Naive B cell (primary cell): ENCODE measurements at places on chromosomes 2 and 18.

DNA sequence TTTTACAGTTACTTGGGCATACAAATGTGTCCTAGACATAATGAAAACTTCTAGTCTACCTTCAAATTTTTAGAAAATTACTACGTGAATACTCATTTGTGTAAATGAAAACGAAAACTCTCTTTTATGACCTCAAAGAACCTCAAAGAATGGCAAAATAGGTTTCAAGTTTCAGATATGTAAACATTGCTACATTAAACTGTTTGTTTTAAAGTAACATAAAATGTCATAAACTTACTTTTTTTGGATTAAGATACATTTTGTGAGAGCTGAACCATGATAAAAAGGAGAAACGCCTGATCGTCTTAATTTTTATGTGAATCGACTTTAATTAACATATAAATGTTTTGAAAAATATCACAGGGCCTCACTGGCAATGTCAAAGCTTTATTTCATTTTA is 91.4 kb downstream of the PPP1R1C start:
- DNase-seq = no peak

GRCh38 chr2:55137024-55137958 is 87.0 kb upstream of the RTN4 start:
- no peak for DNase-seq

DNA sequence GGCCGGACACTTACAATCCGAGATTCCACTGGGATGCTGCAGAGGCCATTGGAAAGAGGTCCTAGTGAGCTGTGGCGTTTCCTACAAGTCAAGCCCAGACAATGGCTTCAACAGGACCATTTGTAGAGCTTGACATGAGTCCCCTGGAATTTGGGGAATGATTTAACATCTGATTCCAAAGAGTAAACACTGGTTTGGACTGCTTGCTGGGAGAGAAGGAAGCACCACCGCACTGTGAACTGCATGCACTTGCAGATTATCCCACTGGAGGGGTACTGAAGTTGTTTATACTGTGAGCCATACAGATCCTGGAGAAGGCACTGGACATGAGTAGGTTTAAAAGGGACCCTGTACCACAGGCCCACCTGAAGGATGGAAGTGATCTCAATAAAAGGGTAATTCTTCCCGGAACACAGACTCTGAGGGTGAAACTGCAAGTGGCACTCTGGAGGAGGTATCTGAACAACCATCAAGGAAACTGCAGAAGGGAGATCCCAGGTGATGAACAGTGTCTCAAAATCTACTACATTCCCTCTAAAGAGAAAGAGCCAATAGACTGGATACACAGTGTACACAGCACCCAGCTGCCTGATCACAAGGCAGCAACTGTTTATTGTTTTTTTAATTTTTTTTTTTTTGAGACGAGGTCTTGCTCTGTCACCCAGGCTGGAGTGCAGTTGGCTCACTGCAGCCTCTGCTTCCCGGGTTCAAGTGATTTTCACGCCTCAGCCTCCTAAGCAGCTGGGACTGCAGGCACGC is 4.3 kb upstream of the RAB6C start:
- no peak for DNase-seq

DNA sequence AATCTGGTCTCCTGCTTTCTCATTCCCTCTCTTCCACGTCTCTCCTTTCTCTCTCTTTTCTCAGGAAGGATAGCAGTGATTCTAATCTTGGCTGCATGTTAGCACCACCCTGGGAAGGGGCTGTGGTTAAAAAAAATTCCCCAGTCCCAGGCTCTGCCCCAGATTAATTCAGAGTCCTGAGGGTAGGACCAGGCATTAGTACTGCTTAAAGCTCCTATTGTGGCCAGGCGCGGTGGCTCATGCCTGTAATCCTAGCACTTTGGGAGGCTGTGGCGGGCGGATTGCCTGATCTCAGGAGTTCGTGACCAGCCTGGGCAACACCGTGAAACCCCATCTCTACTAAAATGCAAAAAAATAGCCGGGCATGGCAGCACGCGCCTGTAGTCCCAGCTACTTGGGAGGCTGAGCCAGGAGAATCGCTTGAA is 35.4 kb upstream of the EML4 start:
- DNase-seq = no peak

DNA sequence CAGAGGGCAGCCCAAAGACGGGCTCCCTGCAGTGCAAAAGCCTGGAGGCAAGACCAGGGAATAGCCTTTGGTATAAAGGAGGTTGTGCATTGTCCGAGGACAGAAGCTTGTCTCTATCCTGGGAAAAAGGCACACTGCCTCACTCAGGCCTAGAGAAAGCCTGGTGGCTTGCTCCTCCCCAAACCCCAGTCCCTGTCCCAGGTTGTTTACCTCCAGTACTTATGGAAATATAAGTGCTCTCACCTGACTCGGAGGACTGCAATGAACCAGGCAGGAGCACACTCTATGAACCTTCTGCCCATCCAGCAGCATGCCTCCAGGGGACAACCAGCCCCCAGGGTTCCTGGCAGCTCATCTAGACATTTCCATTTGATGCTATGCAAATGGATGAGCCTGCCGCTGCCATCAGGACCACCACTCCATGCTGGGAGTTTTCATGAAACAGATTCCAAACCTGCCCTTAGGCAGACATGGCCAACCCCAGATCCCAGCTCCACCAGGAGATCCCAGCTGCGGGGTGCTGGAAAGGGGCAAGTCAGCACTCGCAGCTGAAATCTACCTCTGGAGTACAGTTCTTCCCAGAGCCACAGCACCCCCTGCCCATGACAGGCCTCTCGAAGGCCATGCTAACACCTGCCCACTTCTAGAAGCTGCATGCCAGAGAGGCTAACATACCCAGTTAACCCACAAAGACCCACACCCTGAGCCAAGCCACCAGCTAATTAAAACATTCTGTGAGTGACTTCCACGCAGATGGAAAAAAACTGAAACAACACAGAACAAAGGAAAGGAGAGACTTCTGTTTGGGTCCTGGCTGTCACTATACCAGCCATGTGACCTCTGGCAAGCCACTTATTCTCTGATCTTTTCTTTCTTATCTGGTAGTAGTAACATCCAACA is 101.7 kb downstream of the TTC32 start:
- no peak for DNase-seq

GRCh38 chr2:66929632-66930338 is 467.3 kb upstream of the ETAA1 start:
- DNase-seq = no peak

GRCh38 chr2:225493420-225494099 is 94.0 kb downstream of the NYAP2 start:
- DNase-seq = no peak

- DNase-seq = no peak
Observed at GRCh38 chr2:175918935-175919334, 83.1 kb downstream of the LNPK start.

- no peak for DNase-seq
Observed at GRCh38 chr2:116935097-116935814, 879.2 kb upstream of the DDX18 start.

- no peak for DNase-seq
Observed at GRCh38 chr18:36432880-36433555, 135.5 kb downstream of the FHOD3 start.

DNA sequence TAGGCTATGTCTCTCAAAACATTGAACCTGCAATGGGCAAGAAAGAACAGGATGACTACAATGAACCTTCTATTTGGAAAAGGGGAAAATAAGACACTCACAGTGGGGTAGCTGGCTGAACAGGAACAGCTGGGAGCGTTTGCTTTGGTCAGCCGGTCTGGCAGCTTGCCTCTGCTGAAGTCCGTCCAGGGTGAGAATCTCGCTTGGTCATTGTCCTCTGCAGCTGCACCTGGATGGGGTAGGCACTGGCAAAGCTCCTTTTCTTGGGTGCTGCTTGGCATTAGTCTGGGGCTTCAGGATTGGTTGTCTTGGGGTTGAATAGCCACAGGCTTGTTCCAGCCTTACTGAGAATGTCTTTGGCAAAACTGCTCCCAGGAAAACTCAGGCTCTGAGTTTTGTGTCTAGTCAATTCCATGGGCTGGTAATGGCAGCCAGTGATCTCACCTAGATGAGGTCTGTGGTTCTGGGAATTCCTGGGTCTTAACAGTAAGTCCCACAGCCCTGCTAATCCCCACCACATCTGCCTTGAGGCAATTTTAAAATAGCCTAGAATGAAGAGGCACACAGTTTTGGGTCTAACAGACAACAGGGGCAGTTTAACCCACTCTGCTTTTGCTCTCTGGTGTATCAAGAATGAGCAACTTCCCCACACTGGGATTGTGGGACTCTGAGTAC is 13.4 kb downstream of the NEDD4L start:
- no peak for DNase-seq

- DNase-seq = no peak
Observed at GRCh38 chr2:114108824-114109416, 219.0 kb downstream of the ACTR3 start.

GRCh38 chr18:8871489-8871888 is 166.1 kb downstream of the MTCL1 start:
- DNase-seq = no peak

GRCh38 chr2:198706476-198707082 is 751.2 kb downstream of the SATB2 start:
- no peak for DNase-seq

DNA sequence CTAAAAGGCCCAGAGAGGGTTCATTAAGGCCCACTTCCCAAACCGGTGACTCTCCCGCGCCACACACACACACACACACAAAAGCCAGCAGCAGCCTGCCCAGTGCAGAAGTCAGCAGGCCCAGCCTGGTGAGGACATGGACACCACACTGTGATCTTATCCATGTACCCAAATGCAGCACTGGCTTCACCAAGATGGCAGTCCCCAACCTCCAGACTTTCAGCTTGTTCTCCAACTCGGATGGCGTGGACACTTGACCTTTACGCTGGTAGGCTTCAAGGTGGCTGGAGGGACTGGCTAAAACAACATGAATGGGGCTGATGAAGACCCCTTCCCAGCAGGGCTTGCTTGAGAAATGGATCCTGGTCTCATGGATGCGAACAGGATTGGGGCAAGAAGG is 50.4 kb downstream of the TNS1 start:
- no peak for DNase-seq

GRCh38 chr2:179588486-179589145 is 272.8 kb downstream of the ZNF385B start:
- DNase-seq = no peak

GRCh38 chr2:201909961-201910361 is 103.6 kb downstream of the CDK15 start:
- no peak for DNase-seq

GRCh38 chr2:204576362-204576979 is 31.2 kb downstream of the PARD3B start:
- DNase-seq = no peak
